ENCODE measurements at places on chromosomes 3 and 15.

DNA sequence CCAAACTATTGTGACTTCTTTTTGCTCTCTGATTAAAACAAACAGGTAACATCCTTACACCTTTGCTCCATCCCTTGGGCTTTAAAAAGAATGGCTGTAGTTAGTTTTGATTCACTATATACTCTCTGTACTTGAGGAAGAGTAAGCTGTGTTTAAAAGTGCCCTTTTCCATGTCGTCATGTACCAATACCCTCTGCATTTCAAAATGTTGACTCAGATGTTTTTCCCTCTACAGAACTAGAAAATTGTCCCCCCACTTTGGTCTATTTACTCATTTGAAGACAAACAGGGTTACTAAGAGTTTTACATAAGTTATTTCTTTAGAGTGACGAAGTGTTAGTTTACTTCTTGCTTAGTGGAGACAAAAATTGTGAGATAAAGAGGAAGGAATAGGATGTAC lies 62.7 kb downstream of the TASOR start:
- no peak for DNase-seq

- no peak for DNase-seq
Observed at GRCh38 chr15:23854912-23855659, 168.0 kb upstream of the NDN start.

DNA sequence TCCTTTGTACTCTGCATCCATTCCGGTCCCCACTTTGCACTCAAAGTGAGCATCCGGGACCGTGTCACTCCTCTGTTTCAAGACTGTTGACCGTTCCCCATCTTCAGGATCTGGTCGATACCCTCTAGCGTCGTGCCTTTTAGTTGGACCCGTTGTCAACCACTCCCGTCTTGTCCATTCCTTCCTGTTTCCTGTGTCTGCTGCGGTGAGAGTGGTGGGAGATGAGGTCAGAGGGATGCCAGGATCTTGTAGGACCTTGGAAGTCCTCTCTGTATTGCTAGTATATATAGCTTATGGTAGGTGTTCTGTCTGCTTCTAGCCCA lies 624 bp downstream of the BRK1 start:
- DNase-seq: peak; percentile 54

- no peak for DNase-seq
Observed at GRCh38 chr3:23762214-23762613, 43.5 kb upstream of the UBE2E1 start.

DNA sequence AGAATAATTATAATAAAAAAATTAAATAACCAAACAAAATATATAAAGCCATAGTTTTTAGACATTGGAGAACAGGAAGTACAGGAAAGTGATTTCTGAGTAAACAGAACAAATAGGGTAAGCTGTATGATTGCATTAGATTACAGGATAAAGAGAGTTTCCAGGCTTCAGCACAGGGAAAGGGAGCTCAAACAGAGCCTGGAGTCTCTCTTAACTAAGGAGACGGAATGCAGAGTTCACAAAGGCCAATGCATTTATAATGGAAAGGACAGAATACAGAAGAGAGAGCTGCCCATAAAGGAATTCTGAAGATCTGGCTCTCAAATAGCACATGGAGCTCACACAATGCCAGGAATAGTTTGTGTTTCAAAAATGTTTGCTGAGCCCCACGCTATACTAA lies 42.0 kb upstream of the OTOL1 start:
- no peak for DNase-seq

GRCh38 chr3:46024131-46024530 lies 3.2 kb downstream of the XCR1 start:
- no peak for DNase-seq

GRCh38 chr3:156674911-156675829 lies 780 bp downstream of the TIPARP start:
- peak; percentile 80 for DNase-seq

DNA sequence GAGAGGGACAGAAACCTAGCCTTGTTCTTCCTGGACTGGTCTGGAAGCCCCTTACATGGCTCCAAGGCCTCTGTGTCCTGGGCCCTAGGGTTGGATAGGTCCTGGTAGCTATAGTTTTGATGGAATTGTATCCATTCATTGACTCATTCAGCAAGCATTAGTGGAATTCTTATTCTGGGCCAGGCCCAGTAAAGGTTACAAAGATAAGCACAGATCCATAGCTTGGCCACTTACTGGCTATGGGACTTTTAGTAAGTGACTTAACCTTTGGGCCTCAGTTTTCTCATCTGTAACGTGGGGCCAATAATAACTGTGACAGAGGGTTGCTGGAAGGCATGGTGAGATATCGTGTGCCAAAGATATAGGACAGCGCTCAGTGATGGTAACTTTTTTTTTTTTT lies 13.6 kb upstream of the DAG1 start:
- DNase-seq: no peak

DNA sequence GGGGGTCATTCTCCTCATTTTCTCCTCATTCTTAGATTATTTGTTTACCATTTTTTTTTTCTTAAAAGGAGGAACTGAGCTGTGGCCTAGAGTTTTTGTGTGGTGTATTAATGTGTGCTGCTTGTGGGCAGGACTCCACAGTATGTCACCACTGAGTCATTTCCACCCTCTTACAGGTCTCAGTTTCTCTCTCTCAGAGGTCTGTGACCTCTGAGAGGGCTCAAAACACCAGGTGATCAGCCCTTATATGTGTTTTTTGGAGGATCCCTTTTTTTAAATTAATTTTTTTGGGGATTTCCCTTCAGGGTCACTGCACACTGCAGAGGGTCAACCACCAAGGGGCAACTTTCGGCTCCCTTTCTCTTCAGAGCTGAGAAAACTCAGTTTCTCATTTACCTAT lies 166.4 kb downstream of the SUCNR1 start:
- peak; percentile 14 for DNase-seq

GRCh38 chr3:114566162-114566755 lies 272.4 kb downstream of the TIGIT start:
- DNase-seq: no peak

DNA sequence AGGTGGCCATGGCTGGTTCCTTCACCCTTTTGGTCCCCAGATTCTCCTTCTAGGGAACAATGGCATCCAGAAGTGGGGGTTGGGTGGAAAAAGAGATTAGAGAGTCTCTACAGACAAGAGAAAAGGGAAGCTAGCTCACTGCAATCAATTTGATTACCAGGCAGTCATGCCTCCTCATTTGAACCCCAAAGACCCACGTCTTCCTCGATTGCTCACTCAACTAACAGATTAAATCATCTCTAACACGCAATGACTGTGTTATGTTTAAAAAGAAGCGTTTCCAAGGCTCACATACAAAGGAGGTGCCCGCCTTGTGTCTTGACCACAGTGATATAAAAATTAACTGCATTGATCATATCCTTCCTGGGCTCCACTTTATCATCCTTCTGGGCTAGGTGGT lies 57.6 kb downstream of the BHLHE40 start:
- peak; percentile 61 for DNase-seq

- DNase-seq: no peak
Observed at GRCh38 chr3:61617041-61617440, 55.7 kb downstream of the PTPRG start.

DNA sequence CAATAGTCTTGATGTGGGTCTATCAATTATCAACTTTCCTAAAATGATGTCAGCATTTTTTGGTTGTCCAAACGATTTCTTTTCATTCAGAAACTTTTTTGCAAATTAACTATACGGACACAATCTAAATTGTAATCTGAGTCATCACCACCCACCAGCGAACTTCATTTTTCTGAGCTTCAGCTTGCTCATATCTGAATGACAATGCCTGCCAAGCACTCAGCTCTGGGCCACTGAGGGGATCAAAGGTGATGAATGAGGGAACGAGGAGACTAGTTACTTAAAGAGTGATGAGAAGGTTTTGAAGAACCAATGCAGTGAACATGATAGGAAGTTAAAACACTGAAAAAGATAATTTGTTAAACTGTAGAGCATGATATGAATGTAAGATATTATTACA lies 14.9 kb upstream of the TBC1D23 start:
- no peak for DNase-seq

DNA sequence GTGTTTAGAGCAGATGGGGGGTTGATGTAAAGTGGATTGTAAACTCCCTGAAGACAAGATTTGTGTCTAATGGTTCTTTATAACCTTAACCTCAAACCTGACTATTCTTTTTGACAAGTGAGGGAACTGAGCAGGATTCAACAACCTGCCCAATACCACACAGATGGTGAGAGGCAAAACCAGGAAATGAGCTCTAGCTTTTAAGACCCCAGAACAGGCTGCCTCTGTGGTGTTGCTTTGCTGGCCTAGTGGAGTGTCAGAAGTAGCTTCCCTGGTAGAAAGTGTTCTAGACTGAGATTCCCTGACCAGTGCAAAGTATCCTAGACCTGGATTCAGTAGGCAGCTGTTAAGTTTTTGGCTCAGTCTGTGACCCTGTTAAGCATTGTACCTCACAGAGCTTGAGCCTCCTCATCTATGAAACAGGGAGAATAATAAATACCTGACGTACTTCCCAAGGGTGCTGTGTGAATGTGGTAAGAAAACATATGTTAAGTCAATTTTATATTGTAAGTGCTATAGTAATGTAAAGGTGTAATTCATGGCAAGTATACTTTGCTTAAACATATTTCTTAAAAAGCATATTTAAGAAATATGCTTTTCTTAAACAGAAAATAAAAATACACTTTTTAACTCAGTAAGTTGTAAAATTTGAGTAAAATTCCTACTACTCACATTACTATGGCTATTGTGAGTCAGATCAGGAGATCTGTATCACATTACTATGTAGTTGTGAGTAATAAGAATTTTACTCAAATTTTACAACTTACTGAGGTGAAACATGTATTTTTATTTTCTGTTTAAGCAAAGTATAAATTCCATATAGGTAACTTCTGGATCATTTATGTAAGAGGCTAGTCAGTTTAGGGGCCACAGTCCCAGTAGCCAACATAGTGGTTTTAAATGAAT lies 8.8 kb downstream of the GPR87 start:
- no peak for DNase-seq

GRCh38 chr3:51637941-51638471 lies 33.0 kb upstream of the TEX264 start:
- DNase-seq: peak; percentile 75

DNA sequence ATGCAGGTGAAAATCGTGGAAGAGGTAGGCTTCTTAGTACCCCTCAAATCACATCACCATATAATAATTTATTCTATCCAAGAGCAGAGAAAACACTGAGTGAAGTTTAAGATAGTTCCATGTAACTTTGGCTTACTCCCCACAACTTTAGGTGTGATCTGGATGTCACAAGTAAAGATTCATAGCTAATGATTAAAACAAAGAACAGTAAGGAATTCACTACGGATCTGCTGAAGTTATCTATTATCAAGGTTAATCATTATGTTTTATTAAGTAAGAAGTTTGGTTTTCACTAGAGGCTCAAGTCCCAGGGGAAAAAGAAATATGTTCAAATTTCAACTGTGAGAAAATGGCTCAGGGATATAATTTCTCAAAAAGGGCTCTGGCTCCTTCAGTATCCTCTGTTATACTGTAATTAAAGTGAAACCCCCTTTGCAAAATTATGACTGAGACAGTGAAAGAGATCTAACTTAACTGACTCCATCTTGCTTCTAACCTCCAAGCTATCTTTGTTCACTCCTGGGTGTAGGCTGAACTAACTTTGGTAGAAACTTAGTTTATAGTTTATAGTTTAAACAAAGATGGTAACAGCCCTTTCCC lies 17.1 kb downstream of the CD80 start:
- DNase-seq: no peak

DNA sequence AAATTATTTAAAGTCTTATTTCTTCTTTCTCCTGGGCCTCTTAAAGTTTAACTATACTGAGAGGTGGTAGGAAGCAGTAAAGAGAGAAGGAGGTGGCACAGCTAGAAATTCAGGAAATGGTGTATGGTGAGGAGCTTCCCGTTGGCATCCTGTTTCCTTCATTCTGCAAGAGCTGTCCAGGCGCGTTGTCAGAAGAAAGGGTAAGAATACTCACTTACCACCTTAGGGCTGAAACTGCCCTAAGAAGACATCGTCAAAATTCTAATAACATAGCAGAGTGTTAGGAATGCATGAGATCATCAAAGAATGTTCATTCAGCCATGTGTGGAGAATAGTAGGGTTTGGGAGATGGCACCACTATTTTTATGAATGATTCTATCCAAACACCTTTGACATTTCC lies 699.6 kb downstream of the MCTP2 start:
- DNase-seq: no peak

DNA sequence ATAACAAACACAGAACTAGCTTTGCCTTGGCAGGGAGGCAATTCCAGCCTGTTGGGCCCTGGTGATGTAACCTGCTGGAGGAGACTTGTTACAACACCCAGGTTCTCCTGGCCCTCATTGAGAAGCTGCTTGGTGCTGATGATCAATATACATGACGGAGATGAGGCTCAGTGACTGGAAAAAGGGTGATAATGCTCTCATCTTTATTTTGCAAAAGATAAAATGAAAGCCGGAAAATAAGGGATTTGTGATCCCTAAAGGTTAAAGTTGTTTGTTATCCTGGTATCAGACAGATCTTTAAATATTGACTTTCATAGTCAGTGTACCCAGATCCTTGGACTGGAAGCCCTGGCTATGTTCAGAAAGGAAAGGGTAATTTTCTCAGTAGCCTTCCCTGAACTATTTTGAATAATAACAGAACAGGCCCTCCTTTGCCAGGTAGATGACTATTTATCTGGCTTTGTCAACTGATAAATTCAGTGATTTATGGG lies 118.9 kb upstream of the MEIS2 start:
- no peak for DNase-seq

- no peak for DNase-seq
Observed at GRCh38 chr3:21920421-21920861, 169.4 kb upstream of the ZNF385D start.

- no peak for DNase-seq
Observed at GRCh38 chr3:150623945-150624344, 20.8 kb downstream of the SELENOT start.

Measured in NB4 (cell line).